ENCODE measurements at places on chromosomes 7 and 10. TPM values are rescaled to one million over a fixed set of nuclear protein-coding genes. Genes with fewer than 3 reads are reported as not detected.

DNA sequence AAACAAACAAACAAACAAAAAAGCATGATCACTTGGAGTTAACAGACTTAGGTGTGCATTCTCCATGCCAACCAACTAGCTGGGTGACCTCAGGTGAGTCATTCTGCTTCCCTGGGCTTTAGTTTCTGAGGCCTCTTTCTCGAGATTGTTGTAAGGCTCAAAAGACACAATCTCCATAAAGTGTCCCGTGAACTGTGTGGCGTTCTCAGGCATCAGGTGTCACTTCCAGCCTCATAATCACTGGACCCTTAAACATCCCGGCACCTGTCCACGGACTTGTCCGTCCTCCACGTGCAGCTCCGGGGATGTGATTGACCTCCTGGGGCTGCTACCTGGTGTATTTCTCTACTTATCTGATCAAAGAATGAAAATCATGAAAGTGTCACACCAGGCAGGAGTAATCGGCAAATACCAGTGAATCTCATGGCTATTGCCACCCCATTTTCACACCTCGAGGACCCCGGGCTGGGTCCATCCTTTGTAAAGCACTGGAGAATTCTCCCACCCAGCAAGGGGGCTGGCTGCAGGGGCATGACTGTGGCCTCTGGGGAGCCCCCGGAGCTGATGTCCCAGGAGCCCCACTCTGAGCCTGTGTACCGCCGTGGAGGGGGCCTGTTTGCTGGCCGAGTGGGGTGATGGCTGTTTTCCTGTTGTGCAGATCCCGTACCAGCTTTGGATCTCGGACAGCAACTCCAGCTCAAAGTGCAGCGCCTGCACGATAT lies 189.8 kb upstream of the SH2B2 start:
- DNase-seq = no peak

The TMEM140 gene
- total RNA-seq = not detected

The ST7 gene
- 15.4 TPM for total RNA-seq

- DNase-seq = no peak
Observed at GRCh38 chr10:8073691-8074416, 19.4 kb downstream of the GATA3 start.

The MOGAT3 gene
- total RNA-seq = not detected

DNA sequence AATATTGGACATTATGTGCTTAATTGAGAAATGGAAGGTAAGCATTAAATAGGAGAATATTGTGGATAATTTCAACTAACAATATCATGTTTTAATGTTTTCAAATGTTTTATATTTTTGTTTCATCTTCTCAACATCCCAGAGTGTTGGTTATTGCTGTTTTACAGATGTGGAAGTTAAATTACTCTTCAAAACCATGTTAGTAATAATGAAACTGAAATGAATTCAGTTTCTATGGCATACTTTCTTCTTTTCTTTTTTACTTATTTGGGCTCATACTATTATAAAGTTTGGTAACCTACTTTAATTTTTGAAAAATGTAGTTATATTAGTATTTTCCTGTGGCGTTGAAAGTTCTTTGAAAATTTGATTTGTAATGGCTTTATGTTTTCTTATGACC lies 4.2 kb downstream of the GLRX3 start:
- DNase-seq = no peak

DNA sequence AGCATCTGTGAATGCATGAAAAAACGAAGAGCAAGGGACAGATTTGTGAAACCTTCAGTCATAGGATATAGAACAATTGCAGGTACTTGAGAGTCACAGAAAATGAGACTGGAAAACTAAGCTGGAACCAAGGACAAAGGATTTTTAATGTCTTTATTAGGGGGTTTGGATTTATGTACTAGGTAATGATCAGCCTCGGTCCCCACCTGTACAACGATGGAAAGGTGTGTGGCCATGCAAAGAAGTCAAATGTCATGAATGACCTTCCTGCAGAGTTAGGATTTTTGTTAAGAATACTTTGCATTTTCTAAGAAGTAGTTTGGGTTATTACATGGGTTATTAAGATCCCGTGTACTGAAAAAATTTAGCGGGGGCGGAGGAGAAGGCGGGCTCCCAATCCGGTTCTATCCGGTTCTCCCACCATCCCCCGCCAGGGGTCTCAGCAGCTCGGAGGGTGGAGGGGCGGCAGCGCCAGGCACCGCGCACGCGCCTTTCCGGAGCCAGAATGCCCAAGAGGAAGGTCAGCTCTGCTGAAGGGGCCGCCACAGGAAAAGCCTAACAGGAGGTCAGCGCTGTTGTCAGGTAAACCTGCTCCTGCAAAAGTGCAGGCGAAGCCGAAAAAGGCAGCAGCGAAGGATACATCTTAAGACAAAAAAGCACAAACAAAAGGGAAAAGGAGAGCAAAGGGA lies 327.5 kb upstream of the PLXDC2 start:
- no peak for DNase-seq

- DNase-seq = no peak
Observed at GRCh38 chr10:62058476-62058875, 157.0 kb downstream of the ARID5B start.

The EFCAB10 gene
- 0.31 TPM for total RNA-seq

- DNase-seq = no peak
Observed at GRCh38 chr10:43775384-43775783, 126.7 kb upstream of the ZNF32 start.

- DNase-seq = no peak
Observed at GRCh38 chr10:93678805-93679587, 23.4 kb downstream of the FRA10AC1 start.

DNA sequence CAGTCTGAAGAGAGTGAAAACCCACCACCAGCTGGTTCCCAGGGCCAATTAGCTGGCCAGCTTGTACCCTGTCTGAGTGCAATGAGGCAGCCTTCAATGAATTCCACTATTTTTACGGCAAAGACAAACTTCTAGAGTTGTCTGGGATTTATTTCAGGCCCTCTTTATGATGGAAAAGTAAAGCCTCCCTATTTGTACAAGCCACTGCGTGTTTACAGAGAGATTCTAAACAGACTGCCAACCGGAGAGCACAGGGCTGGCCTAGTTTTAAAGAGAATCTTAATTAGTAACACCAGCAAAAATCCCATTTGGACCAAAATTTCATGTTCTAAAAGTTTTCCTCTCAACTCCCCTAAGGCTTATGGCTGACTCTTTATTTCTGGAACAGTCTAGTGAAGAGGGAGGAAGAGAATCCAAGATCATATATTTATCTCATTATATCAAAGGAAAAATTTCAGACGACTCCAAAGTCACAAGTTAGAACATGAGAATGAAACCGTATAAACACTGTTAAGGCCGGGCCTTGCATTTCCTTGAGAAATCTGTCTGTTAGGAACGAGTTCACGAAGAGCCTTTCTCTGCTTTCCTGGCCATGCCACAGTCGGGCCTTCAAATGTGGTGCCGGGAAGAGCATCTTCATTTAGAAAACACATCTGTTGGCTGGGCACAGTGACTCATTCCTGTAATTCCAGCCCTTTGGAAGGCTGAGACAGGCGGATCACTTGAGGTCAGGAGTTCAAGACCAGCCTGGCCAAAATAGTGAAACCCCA lies 724.6 kb upstream of the NRP1 start:
- peak; percentile 6 for DNase-seq

DNA sequence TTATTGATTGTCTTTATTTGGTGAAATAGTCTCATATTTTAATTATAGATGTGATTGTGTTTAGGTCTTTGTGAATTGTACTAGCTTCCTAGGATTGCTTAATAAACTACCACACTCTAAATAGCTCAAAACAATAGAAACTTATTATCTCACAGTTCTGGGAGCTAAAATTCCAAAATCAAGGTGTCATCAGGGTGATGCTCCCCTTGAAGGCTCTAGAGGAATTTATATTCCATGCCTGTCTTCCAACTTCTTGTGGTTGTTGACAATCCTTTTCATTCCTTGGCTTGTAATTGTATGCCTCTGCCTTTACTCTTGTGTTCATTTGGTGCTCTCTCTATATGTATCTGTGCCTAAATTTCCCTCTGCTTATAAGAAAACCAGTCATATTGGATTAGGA lies 155.3 kb upstream of the AKR1E2 start:
- DNase-seq = peak; percentile 89

- DNase-seq = no peak
Observed at GRCh38 chr10:14374745-14375445, 44.2 kb upstream of the FRMD4A start.

- DNase-seq = no peak
Observed at GRCh38 chr7:10662491-10662890, 311.2 kb upstream of the PHF14 start.

- no peak for DNase-seq
Observed at GRCh38 chr10:12214093-12214492, 18.1 kb downstream of the CDC123 start.

GRCh38 chr7:12518920-12519681 lies 51.4 kb upstream of the SCIN start:
- peak; percentile 13 for DNase-seq

All from foreskin keratinocyte (primary cell).